SK-N-MC (cell line): ENCODE measurements at places on chromosomes 4 and X.

GRCh38 chr4:183435803-183436202, 8.6 kb upstream of the CDKN2AIP start:
- no peak for DNase-seq

DNA sequence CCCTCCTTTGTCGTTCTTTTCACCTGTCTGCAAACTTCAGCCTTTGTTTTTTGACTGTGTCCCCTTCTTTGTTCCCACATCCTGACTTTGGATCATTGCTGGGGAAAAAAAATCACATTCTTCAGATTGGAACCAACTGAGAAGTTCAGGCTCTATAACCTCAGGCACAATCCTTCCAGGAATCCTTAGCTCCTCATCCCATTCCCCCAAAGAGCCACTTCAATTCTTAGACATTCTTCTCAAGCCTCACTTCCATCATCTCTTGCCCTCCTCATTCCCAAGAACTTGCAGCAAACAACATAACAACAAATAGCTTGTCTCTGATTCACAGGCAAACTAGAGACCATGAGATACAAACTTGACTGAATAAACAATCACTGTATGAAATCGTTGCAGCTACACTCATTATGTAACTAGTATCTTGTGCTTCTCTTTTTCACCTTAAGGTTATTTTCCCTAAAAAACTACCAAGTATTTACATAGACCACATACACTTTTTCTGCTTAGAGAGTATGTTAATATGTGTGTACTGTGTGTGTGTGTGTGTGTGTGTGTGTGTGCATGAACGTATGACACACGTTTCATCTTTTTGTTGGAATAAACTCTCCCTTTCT, 26.4 kb upstream of the PGM2 start:
- no peak for DNase-seq

DNA sequence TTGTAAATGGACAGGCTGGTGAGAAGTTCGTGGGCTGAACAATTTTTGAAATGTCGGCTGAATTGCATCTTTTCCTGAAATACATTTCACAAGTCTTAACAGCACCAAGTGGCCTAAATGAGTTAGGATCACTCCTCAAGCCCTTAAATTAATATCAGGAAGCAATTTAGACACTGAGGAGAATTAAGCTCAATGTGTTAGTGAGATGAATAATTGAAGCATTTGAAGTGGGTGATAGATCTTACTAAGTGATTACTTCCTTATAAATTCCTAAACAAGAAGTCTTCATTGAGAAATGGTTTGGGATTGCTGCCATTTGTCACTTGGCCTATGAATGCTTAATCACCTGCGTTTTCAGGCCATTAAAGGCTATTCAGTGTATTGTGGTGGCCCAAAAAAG, 116.8 kb downstream of the NAA11 start:
- DNase-seq, result no peak

GRCh38 chrX:78708262-78708661, 39.3 kb upstream of the LPAR4 start:
- no peak for DNase-seq

- no peak for DNase-seq
Observed at GRCh38 chr4:7324651-7325121, 110.0 kb downstream of the PSAPL1 start.

DNA sequence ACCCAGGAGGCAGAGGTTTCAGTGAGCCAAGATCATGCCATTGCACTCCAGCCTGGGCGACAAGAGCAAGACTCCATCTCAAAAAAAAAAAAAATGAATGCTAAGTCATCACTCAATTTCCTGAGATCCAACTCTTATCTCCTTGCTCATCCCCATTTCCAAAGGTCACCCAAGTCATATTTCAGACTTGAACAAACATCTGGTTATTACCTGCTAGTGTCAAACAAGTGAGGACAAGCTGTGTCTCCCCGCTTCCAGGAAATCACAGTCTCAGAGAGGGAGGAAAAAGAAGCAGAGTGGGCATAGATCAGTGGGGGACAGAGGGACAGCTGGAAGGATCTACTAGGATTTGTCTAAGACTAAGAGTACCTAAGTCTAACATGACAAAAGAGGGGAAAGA, 147.5 kb upstream of the FUNDC1 start:
- no peak for DNase-seq

GRCh38 chr4:13541176-13541604, 3.1 kb downstream of the NKX3-2 start:
- DNase-seq, result no peak

DNA sequence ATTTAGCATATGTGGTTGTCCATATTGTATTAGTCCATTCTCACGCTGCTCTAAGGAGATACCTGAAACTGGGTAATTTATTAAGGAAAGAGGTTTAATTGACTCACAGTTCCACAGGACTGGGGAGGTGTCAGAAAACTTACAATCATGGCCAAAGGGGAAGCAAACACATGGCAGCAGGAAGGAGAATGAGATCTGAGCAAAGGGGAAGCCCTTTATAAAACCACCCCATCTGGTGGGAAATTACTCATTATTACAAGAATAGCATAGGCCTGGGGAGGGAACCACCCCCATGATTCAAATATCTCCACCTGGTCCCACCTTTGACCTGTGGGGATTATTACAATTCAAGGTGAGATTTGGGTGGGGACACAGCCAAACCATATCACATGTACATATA, 122.6 kb upstream of the ANK2 start:
- DNase-seq, result no peak

GRCh38 chr4:36043241-36043640, 201.1 kb downstream of the ARAP2 start:
- no peak for DNase-seq

GRCh38 chr4:184274286-184274951, 56.7 kb upstream of the ENPP6 start:
- no peak for DNase-seq

DNA sequence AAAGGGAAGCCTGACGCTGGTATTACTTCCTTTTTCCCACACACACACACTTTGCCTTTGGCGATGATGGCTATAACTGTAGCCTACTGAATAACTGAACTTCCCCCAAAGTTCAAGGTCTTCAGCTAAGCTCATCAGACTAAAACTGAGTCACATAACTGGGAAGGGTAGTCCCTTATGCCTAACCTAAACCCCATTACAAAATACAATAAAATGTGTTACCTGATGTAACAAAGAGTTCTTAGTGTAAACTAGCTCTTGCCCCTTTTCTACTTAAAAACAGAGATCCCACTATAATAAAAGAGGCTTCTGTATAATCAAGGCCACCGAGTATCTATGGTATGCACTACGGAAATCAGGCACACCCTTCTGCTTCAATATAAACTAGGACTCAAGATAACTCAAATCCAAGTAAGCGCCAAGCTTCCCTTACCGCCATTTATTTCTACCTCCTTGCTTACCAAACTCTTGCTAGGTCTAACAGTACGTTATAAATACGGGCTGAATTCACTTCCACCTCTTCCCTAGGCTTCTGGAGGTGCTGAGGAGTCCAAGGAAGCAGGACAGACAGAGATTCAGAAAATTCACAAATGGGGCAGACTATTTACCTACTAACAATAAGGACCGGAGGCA, 2.4 kb downstream of the OTUD4 start:
- no peak for DNase-seq

DNA sequence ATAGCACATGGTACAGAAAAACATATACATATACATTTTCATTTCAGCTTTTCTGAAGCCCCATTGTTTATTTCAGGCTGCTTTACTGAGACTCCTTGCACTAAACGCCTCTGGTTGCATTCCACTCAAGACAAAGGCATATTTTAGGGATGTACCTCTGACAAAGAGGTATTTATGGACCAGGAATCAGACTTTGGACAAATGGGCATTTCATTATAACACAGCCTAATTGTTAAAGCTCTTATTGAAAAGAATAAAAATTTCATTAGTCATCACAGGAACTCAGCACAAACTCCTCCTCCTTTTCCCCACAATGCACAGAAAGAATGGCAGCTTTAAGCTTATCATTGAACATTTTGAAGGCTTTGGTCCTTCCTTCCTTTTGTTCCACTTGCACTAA, 62.9 kb upstream of the UGT8 start:
- DNase-seq, result no peak

DNA sequence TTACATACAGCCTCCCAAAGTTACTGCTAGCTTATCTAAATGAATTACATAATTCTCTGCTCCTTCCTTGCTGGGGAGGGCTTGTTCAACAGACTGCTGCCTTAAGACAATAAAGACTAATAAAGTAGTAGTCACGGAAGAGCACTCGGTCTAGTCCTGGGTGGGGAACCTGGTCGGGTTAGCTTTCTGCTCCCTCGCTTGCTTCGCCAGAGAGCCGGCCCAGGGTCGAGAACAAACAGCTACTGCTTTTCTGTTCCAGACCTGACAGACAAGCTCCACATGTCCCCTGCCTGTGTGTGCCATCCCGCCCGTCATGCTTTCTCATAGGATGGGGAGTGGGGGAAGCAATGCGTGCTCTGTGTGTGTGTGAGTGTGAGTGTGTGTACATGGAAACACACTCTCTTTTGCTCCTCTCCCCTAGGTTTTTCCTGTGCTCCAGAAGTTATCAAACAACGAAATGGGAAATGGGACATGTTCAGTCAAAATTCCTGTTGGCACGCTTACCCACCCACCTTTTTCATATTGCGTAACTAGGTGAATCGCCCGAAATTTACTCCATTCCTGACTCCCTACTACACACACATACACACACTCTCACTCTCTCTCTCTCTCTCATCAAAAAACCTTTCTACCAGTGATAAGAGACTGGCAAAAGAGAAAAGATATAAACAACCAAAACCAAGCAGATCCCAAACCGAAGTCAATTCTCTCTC, 1.3 kb downstream of the NPY1R start:
- no peak for DNase-seq

DNA sequence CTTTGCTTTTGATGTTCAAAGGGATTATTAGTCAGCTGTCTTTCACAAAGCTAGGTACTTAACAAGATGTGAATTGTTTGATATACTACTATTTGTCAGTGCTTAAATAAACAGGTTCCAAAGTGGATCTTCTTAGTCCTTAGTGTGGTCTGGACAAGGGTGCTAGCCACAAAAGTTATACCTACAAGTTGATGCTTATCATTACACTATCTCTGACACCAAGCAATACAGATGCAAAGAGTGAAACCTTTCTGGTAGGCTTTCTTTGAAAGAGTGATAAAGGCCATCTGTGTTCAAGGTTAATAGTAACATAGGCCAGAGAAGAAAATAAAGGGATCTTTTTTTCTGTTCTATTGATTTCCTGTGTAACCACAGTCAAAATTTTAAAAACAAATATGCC, 12.2 kb upstream of the RBPJ start:
- DNase-seq, result no peak
